ENCODE measurements at places on chromosomes 7 and 10.

DNA sequence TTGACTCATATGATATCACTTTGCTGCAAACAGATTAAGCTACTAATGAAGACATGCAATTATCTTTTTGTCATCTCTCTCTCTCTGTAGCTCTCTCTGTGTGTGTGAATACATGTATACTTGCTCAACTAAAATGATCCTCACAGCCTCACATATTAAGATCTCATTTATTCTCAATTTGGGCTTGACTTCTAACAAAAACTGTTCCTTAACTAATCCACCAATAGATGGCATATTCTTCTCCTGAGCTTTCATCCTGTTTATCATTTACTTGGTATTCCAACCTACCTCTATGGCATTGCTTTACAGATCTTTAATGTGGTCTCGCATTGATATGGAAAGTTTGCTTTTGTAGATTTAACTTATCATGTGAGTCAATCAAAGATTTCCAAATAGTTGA lies 540.4 kb downstream of the CNTNAP2 start:
- H3K27ac ChIP-seq = no peak overlapping the region
- no peaks in the 10 kb centered on the region for H3K27me3 ChIP-seq
- H3K4me1 ChIP-seq = no peaks in the 10 kb centered on the region
- no peak overlapping the region for H3K4me3 ChIP-seq

- H3K4me3 ChIP-seq = no peak overlapping the region
- peaks cover 7% of the 10 kb centered on the region for H3K36me3 ChIP-seq
- DNase-seq = no peak
- H3K27me3 ChIP-seq = peaks cover 4% of the 10 kb centered on the region
Measured at GRCh38 chr10:132869621-132870020, 72.7 kb downstream of the CFAP46 start.

DNA sequence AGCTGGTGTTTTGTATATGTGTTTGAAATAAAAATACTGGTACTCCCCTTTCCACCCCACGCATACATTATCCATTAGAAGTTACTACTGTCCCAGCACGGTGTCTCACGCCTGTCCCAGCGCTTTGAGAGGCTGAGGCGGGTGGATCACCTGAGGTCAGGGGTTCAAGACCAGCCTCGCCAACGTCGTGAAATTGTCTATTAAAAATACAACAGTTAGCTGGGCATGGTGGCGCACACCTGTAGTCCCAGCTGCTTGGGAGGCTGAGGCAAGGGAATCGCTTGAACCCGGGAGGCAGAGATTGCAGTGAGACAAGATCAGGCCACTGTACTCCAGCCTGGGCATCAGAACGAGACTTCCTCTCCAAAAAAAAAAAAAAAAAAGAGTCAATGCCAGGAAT lies 2.7 kb downstream of the HBP1 start:
- H3K4me3 ChIP-seq = no peak overlapping the region
- DNase-seq = no peak
- H3K4me1 ChIP-seq = peaks cover 9% of the 10 kb centered on the region

- H3K4me1 ChIP-seq = peaks cover 2% of the 10 kb centered on the region
- no peak overlapping the region for H3K27ac ChIP-seq
- peaks cover 4% of the 10 kb centered on the region for H3K36me3 ChIP-seq
- no peak for DNase-seq
- no peak overlapping the region for H3K4me3 ChIP-seq
Measured at GRCh38 chr7:82539969-82540368, 96.4 kb upstream of the CACNA2D1 start.

GRCh38 chr10:118542745-118543144 lies 52.7 kb downstream of the PRLHR start:
- peaks cover 10% of the 10 kb centered on the region for H3K27me3 ChIP-seq
- no peak overlapping the region for H3K4me3 ChIP-seq
- no peak for DNase-seq
- H3K4me1 ChIP-seq = no peaks in the 10 kb centered on the region
- H3K27ac ChIP-seq = no peak overlapping the region
- H3K36me3 ChIP-seq = no peaks in the 10 kb centered on the region

- no peak for DNase-seq
- H3K27ac ChIP-seq = no peak overlapping the region
- peaks cover 1% of the 10 kb centered on the region for H3K27me3 ChIP-seq
- no peak overlapping the region for H3K4me3 ChIP-seq
- H3K36me3 ChIP-seq = no peaks in the 10 kb centered on the region
Measured at GRCh38 chr7:15669443-15670090, 16.9 kb downstream of the MEOX2 start.

DNA sequence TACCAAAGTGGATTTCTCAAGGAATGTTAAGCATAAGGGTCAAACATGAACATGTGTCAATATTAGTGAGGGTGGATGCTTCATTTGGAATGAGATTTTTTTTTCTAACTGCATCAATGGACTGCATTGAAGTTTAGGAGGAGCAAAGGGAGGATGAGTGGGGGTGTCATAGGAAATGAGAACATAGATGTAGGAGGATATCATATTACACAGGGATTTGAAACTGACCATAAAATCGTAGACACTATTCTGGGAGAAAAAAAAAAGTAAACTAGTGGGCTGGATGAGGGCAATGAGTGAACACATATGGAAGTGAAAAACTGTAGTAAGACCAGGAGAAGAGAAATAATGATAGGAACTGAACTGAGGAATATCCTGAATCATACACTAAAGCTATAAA lies 109.4 kb downstream of the SEMA3A start:
- peaks cover 21% of the 10 kb centered on the region for H3K4me1 ChIP-seq
- H3K4me3 ChIP-seq = peak overlapping the region; percentile 55
- H3K27me3 ChIP-seq = no peaks in the 10 kb centered on the region
- no peak for DNase-seq
- peak overlapping the region; percentile 77 for H3K27ac ChIP-seq

GRCh38 chr10:131114846-131115245 lies 196.7 kb downstream of the TCERG1L start:
- no peaks in the 10 kb centered on the region for H3K27me3 ChIP-seq
- H3K27ac ChIP-seq = no peak overlapping the region
- H3K36me3 ChIP-seq = no peaks in the 10 kb centered on the region
- no peak overlapping the region for H3K4me3 ChIP-seq

DNA sequence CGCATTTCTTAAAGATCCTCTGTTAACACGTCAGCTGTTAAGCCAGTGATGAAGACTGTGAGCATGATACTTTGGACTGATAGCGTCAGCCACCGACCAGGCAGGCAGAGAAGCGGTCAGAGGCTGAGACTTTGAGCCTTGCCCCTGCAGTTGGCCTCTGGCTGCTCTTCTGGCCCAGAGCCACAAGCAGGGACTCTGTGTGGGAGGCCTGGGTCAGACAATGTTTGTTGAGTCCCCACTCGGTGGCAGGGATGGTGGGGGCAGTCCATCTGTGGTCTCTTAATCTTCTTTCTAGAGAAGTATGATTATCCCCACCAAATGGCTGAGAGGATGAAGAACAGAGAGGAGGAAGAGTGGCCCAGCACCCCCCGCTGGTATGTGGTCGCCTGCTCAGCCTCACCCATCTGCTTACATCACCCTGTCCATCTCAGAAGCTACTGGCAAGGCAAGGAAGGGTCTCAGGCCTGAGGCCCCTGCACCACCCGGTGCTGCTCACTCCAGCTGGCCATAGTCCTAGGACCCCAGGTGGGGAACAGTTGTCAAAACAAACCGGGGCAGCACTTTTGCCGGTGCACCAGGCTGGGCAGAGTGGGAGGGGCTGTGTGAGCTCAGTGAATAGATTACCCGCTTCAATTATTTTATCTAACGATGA lies 202.9 kb downstream of the GRID1 start:
- no peak overlapping the region for H3K4me3 ChIP-seq
- H3K27ac ChIP-seq = peak overlapping the region; percentile 52
- no peaks in the 10 kb centered on the region for H3K36me3 ChIP-seq
- H3K4me1 ChIP-seq = peaks cover 6% of the 10 kb centered on the region

- H3K4me1 ChIP-seq = peaks cover 10% of the 10 kb centered on the region
- no peaks in the 10 kb centered on the region for H3K36me3 ChIP-seq
- H3K27ac ChIP-seq = no peak overlapping the region
- H3K4me3 ChIP-seq = no peak overlapping the region
- peaks cover 4% of the 10 kb centered on the region for H3K27me3 ChIP-seq
Measured at GRCh38 chr10:49096890-49097445, 18.4 kb downstream of the VSTM4 start.

GRCh38 chr7:120991161-120991560 lies 2.6 kb downstream of the CPED1 start:
- no peaks in the 10 kb centered on the region for H3K36me3 ChIP-seq
- peaks cover 2% of the 10 kb centered on the region for H3K4me1 ChIP-seq
- H3K27ac ChIP-seq = no peak overlapping the region
- no peak for DNase-seq
- H3K4me3 ChIP-seq = no peak overlapping the region

- no peaks in the 10 kb centered on the region for H3K4me1 ChIP-seq
- H3K27ac ChIP-seq = no peak overlapping the region
- no peak for DNase-seq
Measured at GRCh38 chr10:62657244-62657835, 147.2 kb upstream of the ADO start.

- H3K27ac ChIP-seq = no peak overlapping the region
- peaks cover 31% of the 10 kb centered on the region for H3K4me1 ChIP-seq
- H3K4me3 ChIP-seq = no peak overlapping the region
Measured at GRCh38 chr10:12509016-12509793, 159.9 kb downstream of the CAMK1D start.

All from glutamatergic neuron (in vitro differentiated cells).